ENCODE measurements at places on chromosomes 4 and X.

DNA sequence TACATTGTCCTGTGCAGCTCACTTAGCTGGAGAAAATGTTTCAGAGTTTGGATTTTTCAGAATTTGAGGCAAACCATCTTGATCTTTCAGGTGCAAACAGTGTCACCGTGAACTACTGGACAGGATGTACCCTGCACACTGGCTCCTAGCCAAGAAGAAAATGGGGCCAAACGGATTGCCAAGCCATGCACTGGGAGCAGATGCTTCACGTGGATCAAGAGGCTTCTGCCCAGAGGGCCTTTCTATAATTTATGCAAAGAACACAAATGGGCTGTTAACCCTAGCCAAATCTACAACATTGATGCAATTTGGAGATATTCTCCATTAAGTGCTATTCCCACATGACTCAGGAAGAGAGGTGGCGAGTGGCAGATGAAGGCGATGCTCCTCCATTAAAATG, 46.9 kb upstream of the ATP8A1 start:
- DNase-seq: no peak

DNA sequence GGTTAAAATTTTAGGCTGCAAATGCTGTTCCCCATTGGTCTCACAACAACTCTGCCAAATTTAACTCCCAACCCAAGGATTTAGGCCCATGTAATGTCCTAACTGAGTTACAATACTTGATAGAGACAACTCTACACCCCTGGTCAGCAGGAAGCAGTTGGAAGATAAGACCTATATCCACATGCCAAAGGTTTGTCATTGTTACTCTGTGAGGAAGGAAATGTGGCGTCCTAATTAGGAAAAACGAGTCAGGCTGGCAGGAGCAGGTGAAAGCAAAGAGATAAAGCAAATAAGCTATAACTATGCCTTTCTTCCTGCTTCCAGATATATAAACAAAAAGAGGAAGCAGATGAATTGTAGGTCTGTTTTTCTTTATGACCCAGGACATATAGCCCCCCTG, 69.1 kb downstream of the SPIN4 start:
- DNase-seq: no peak

- no peak for DNase-seq
Observed at GRCh38 chr4:182206266-182206665, 36.9 kb upstream of the TENM3 start.

GRCh38 chrX:154661899-154662298, 8.5 kb upstream of the CTAG2 start:
- no peak for DNase-seq

- DNase-seq: no peak
Observed at GRCh38 chrX:43970528-43970927, 2.7 kb downstream of the NDP start.

DNA sequence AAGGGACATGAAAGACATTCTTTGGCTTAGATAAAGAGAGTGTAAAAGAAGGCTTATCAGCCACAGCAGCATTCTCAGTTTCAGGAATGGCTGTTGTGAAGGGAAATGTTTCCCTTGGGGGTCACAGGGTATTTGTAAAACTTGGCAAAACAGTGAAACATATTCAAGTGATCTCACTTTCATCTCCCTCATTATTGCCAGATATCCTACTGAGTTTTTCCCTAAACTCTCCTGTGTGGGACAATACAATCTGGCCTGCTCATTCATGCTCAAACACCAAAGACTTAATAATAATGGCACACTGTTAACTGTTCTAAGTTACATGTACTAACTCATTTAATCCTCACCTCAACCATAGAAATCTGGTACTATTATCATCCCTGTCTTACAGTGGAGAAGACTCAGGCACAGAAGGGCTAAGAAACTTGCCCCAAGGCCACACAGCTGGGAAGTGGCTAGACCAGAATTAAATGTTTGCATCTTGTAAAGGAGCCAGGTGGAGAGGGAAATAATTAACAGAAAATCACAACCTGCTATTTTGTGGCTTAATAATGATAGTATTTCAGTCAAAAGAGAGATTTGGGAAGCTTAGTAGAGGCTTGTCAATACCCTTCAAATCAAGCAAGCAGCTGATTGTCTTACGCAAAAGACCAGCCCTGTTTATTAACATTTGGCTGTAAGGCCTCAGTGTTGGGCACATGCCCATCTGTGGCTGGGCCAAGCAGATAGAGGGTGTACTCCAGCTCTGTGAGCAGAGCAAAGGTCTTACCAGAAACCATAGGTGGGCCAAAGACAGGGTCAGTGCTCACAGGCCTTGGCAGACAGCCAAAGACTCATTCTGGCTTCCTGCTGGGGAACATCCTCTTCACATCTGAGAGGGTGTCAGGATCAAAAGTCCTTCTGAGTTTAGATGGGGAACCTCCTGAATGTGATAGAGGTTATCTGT, 17.3 kb downstream of the SMPX start:
- DNase-seq: no peak

GRCh38 chr4:145034727-145035211, 63.2 kb downstream of the ANAPC10 start:
- no peak for DNase-seq

DNA sequence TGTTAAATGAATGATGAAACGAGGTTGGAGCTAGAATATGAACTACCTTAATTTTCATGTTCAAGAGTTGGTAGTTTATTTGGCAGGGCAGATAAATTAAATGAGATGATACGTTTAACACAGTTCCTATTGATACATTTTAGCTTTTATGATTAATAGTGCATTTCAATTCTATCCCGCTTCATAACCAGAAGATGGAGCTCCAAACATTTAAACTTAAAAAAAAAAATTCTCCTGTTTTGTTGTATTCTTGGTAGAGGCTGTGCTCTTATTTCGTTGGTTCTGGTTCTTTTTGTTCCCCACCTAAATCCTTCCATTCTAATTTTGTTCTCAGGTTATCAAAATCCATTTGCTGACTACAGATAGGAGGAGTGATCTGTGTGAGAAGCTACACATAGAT, 71.8 kb upstream of the PTPN13 start:
- no peak for DNase-seq

DNA sequence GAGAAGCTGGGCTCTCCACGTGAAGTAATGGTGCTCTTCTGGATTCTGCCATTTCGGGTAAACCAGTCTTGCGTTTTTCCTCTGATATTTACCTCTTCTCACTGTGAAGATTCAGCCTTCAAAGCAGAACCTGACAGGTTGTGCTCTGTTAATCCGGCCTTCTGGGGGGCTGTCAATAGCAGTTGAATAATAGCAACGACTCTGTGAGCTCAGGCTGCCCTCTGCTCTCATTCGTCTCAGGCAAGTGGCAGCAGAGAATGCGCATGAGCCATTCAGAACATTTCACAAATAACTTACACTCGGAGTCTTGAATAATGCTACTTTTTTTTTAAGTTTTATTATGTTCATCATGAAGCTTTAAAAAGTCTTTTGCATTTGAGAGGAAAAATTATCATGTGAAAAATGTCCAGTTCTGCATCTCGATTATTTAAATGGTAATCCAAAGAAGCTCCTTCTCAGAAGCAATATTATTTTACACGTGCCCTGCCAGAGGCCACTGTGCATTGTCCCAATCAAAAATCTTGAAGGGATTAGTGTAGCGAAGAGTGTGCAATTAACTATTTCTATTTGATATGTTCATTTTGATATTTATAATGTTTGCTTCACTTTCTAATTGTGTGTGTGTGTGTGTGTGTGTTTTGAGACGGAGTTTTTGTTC, 354.2 kb upstream of the FAT1 start:
- no peak for DNase-seq

DNA sequence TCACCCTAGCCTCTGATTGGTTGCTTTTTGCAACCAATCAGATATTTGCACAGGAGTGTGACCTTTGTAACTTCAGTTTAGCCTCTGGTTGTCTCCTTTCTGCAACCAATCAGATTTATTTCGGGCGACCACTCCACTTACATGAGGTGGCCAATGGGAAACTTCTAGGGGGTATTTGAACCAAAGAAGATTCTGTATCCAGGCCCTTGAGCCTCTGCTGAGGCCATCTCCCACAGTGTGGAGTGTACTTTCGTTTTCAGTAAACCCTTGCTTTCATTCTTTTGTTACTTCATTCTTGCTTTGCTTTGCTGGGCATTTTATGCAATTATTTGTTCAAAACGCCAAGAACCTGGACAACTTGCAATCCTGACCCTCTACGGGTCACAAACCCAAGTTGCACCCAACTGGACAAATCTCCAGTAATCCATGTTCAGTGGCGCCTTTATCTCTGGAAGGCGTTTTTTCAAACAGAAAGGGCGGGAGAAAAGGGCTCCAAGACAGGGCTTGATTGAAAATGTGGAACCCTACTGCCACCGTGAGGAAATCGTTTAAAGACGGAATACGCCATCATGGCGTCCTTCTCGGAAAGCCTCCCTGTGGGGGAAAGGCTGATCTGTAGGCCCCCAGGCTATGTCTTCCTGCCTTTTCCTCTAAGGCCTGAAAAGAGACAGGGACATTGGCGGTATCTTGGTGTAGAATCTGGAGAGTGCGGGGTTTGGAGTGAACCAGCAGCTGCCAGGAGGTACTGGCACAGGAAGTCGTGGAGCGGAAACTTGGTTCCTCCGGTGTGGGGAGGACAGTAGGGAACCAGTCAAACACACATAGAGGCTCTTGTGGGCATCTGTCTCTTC, 184.6 kb downstream of the OR13H1 start:
- peak; percentile 45 for DNase-seq

- no peak for DNase-seq
Observed at GRCh38 chrX:124504111-124504983, 158.0 kb downstream of the SH2D1A start.

GRCh38 chr4:172495769-172496168, 672.8 kb upstream of the GALNT7 start:
- no peak for DNase-seq

- peak; percentile 57 for DNase-seq
Observed at GRCh38 chr4:1055721-1056590, 44.5 kb downstream of the FGFRL1 start.

DNA sequence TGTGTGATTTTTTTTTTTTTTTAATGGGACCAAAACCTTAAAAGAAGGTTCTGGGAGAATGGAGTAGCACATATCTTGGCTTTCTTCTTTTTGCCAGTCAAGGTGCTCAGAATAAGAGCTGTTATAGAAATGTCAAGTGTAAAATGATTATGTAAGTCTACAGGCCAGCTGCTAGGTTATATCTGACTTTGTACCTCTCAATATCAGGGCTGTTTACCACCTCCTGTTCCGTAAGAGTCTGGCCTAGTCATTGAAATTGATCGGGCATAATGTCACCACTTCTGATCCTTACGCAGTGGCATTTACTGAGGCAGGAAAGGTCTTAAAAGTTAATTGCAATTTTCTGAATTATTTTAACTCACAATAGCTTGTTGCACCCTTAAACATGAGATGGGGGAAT, 41.1 kb downstream of the LIMCH1 start:
- DNase-seq: no peak

DNA sequence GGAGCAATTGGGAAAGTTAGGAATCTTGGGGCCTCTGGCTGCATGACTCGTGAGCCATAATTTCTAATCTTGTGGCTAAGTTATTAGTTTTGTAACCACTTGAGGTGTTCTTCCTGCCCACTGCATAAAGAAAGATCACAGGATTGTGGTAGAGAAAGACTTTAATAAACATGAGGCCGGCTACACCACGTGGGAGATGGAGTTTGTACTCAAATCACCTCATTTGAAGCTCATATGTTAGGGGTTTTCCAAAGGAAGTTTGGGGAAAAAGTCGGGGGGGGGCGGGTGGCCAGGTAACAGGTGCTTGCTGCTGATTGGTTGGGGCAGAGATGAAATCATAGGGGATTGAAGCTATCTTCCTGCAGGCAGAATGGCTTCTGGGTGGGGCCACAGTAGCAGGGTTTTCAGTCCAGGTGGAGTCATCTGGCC, 287.8 kb downstream of the ZNF674 start:
- no peak for DNase-seq

DNA sequence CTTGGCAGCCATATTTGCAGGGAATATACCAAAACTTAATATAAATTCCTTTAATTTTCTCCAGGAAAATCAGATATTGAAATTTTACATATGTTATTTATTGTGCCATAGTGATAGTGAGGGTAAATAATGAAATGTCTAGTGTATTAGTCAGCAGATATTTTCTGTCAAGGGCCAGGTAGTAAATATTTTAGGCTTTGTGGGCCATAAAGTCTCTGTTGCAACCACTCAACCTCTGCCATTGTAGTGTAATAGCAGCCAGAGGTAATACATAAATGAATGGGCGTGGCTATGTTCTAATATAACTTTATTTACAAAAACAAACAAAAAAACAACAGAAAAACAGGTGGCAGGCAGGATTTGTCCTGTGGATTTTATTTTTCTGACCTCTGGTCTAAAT, 33.5 kb downstream of the MSL3 start:
- no peak for DNase-seq

- DNase-seq: no peak
Observed at GRCh38 chr4:102521570-102521969, 20.4 kb downstream of the NFKB1 start.

GRCh38 chr4:123072060-123072459, 149.7 kb upstream of the NUDT6 start:
- no peak for DNase-seq

GRCh38 chrX:68696267-68696990, 49.0 kb downstream of the STARD8 start:
- no peak for DNase-seq

- DNase-seq: no peak
Observed at GRCh38 chr4:186844059-186844681, 120.5 kb upstream of the FAT1 start.

GRCh38 chr4:150573534-150573933, 8.4 kb upstream of the MAB21L2 start:
- DNase-seq: no peak

DNA sequence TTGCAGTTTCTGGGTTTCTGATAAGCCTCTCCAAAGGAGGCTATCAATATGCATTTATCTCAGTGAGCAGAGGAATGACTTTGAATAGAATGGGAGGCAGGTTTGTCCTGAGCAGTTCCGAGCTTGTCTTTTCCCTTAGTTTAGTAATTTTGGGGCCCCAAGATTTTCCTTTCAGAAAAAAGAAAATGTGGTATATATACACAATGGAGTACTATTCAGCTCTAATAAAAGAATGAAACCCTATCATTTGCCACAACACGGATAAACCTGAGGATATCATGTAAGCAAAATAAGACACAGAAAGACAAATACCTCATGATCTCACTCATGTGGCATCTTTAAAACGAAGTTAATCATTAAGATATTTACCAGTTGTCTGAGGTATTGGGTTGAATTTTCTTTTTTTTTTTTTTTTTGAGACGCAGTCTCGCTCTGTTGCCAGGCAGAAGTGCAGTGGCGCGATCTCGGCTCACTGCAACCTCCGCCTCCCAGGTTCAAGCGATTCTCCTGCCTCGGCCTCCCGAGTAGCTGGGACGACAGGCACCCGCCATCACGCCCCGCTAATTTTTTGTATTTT, 540 bp downstream of the ZNF721 start:
- DNase-seq: no peak

GRCh38 chrX:130170752-130171445, 863 bp upstream of the RAB33A start:
- peak; percentile 23 for DNase-seq

DNA sequence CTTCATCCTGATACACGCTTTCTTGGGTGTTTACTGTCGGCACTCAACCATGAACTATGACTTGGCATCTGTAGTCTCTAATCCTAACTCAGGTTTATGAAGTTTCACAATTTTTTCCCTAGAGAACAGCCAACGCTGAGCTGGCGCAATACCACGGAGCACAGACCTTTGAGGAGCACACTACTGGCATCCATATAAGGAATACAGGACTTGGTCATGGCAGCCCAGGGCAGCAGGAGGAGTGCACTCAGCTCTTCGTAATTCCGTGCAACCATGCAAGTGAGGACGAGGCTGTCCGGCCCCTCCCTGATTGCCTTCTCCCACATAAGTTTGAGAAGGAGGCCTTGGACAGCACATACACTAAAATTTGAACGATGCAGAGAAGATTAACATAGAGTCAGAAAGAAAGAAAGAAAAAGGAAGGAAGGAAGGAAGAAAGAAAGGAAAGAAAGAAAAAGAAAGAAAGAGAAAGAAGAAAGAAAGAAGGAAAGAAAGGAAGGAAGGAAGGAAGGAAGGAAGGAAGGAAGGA, 41.0 kb upstream of the PDLIM5 start:
- no peak for DNase-seq

Measured in stimulated activated CD8-positive, alpha-beta memory T cell treated with anti-CD3 and anti-CD28 coated beads, Interleukin-7, amount 100 ng/mL, for 1 hour (primary cell).